ENCODE measurements at places on chromosomes 16 and 17. TPM values are rescaled to one million over a fixed set of nuclear protein-coding genes. Genes with fewer than 3 reads are reported as not detected.
A peak's percentile ranks its signal among the peaks of the same experiment; 100 is the strongest.

DNA sequence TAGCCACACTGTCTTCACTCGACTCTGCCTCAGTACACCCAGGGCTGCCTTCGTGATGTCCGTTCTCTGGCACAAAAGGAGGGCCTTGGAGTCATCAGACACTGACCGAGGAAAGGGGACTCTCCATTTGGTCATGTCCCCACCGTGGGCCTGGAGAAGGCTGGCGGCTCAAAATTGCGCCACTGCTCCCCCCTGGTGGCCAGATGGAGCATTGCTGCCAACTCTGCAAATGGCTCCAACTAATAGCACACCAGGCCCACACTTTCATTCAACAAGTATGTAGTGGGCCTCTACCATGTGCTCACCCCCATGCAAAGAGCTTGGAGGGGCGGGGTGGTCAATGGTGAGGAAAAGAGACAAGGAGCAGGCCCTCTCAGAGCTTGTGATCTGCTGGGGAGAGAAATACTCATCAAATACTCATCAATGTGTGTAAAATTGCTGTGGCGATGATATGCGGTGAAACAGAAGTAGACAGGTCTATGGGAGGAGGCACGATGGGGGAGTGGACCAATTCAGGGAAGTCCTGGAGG is 5.2 kb upstream of the GRIN2C start:
- DNase-seq, result peak; percentile 84

DNA sequence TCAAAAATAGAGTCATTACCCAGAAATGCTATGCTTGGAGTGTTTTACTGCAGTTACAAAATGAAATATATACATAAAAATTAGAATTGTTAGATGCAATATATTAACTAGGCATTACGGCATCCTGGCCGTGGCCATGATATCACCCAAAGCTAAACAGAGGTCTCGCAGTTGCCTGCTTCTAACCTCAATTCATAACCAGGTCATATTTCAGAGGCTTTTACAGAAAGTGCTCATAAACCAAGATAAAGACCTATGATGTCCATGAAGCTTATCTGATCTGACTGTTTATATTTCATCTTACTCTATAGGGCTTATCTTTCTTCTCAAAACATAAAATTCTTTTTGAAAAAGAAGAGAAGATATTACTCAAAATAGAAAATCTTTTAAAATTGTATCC is 664.5 kb upstream of the SALL1 start:
- DNase-seq, result no peak

Gene CES4A
- polyA plus RNA-seq, result 0.42 TPM

DNA sequence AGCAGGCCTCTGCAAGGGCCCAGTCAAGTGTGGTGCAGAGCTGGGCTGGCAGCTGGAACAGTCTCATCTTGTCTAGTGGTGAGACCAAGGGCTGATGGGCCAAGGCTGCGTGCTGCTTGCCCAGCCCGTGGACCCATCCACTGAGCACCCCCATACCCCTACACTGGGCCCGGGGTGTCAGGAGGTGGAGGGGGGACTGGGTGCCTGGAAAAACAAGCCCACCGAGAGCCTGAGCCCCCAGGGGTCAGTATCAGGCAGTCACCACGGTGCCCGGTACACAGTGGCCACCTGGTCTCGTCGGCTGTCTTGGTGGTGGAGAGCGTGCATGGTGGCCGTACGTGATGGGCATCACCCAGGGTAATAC is 238.3 kb downstream of the SEC14L1 start:
- no peak for DNase-seq

Gene AMFR
- polyA plus RNA-seq, result 9.0 TPM

DNA sequence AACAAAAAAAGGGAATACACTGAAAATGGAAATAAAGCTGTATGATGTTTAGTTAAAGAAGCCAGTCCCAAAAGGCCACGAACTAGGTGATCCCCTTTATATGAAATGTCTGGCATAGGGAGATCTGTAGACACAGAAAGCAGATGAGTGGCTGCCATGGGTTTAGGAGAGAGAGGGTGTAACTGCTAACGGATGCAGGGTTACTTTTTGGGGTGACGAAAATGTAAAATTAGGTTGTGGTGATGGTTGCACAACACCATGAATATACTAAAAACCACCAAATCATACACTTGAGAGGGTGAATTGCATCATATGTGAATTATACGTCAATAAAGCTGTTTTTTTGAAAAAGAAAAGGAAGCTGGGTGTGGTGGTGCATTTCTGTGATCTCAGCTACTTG is 99.6 kb downstream of the ADCY9 start:
- DNase-seq, result no peak

Gene NLK
- polyA plus RNA-seq, result 34.7 TPM

DNA sequence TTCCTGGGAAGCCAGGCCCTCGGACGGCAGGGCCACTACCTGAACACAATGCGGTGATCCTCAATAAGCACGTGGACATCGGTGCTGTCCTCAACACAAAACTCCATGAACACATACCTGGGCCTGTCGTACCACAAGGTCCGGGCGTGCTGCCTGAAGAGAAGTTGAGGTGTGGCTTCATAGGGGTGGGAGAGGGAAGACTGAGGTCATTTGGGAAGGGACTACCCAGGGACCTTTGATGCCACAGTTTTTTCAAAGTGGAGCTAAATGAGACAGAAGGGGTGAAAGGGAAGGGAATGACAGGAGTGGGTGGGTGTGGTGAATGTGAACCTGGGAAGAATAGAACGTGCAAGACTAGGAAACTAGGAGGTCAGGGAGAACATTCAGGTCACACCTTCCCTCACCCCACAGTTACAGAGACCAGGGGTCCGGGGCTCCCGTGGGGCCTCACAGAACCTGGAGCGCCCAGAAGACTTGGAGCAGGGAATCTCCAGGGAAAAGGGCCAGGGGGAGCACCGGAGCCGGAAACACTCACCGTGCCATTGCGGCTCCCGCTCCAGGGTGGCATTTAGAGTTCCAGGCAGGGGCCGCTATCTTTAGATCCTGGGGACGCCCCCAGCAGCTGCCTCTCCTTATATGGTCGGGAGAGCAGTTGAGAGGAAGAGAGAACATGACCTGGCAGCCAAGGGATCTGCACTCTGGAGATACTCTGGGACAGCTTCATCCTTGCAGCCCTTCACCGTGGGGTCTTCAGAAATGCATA is at the start of gene PTGES3L:
TSS of gene PTGES3L (minus strand) at position 570 of the 763 bp plus-strand sequence. CDS start at position 543, 27 bp downstream.
- peak; percentile 84 for DNase-seq

- no peak for DNase-seq
Measured at GRCh38 chr16:81785138-81785924, 6.2 kb downstream of the PLCG2 start.

DNA sequence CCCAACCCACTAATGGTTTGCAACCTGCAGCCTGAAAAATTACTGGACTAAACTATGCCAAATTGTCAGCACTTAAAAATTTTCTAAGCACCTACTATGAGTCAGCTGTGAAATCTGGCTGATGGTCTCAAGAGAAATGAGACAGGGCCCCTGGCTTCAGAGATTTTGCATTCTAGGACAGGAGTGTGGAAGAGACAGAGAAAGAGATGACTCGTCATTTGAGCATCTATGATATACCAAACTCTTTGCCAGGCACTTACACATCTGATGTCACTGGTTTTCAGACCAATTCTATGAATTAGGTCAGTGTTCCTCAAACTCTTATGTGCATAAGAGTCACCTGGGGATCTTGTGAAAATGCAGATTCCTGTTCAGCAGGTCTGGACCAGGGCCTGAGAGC is 44.4 kb downstream of the CLEC19A start:
- DNase-seq, result no peak
